Kidney epithelial cell (primary cell): ENCODE measurements at places on chromosomes 7 and 10. TPM values are rescaled to one million over a fixed set of nuclear protein-coding genes. Genes with fewer than 3 reads are reported as not detected.

GRCh38 chr7:87944547-87944946, 10.5 kb downstream of the ADAM22 start:
- no peak for DNase-seq

DNA sequence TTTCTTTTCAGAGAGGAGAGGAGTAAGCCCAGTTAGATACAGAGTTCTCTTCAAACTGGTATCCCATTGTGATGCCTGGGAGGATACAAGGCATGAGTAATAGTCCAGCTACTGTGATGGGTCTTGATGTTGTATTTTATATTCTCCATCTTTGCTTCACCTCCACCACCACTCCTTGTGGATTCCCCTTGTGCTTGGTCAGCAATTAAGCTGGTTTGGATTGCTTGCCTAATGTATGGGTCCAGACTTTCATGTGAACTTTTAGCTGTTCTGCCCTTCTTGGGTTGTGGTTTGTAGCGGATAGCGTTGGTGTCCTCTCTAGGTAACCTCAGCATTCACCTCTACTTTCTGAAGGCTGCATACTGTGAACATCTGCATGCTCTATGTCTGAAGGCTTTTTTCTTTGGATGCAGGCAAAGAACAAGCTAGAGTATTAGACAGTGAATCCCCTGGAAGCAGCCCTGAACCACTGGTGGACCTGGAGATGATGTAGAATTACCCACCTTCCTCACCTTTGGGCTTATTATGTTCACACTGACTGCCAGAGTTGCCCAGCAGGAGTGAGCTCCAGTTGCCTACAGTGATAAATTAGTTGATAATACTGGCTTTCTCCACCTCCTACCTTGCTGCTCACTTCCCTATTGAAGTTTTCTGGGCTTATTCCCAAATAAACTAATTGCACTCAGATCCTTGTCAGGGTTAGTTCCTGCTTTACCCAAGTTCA, 126.5 kb upstream of the MTPN start:
- DNase-seq: no peak

DNA sequence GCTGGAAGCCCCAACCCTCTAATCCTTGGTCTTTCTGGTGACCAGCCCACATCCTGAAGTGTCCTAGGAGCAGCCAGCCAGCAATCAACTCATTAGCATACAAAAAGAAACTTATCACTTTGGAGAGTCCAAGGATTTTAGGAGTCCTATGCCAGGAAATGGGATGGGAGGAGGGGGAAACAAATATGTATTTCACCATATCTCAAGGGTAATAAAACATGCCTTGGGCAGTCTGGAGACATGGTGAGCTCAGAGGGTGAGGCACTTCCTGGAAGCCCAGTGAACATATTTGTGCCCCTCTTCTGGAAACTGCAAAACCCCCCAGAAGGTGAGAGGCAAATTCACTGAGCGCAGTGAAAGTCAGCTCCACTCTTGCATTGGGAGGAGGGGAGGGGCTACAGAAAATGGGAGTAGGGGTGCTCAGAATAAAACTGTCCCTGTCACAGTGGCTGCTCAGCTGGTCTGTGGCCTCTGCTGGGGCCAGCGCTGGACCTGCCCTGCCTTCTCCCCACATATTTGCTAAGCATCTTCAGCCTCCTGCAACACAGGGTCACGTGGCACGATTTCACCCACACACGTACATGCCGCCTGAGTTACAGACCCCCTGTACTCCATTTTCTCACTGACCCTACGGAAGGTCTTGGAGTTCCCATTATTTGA, 17.7 kb upstream of the ZMIZ1 start:
- DNase-seq: no peak

GRCh38 chr10:79241990-79242619, 105.2 kb upstream of the PPIF start:
- DNase-seq: no peak

DNA sequence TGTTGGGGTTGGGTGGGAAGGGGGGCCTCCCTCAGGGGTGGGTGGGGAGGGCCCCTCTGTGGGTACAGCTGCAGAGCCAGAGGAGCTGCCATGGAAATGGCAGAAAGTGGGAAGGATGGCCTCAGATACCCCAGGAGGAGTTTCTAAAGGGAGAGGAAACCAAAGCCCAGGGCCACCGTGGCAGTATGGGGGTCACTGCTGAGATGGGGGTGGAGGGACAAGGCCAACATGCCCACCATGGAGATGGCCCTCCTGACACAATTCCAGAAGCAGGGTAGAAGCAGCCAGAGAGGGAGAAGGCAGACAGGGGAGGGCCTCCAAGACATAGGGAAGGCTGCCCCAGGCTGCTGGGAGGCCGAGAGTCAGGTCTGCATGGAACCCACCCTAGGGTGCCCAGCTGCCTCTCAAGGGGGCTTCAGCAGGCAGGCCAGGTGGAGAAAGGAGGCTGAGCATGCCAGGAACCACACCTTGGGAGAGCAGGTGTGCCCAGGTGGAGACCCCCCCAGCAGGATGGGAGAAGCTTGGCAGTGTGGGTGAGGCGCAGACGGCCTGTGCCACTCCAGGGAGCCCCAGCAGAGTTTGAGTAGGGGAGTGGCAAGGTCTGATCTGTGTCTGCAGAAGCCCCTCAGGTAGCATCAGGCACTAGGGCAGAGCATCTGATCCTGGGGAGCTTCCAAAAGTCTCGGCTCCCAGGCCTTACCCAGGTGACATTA, 146.8 kb downstream of the ARHGAP22 start:
- DNase-seq: no peak

GRCh38 chr10:116737627-116738327, 4.6 kb downstream of the HSPA12A start:
- no peak for DNase-seq

DNA sequence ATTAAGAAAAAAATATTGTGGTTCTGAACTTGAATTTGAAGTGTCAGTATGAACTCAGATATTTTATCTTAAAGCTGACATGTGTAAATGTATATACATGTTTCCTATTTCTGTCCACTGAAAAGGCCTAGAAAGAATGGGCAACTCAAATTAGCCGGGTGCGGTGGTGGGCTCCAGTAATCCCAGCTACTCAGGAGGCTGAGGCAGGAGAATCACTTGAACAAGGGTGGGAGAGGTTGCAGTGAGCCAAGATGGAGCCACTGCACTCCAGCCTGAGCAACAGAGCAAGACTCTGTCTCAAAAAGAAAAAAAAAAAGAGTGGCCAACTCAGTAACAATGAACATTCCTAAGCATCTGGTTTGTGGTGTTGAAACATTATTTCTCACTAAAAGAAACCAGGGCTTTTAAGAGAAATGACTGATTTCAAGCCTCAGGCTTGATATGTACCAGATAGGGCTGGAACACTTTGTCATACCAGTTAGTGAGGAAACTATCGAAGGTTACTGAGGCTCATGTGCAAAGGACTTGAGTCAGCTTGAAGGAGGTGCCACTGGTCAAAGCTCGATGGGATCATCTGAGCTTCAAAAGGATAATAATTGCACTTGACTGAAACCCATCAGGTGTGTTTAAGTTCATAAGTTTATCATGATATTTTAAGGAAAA, 40.5 kb downstream of the AOAH start:
- no peak for DNase-seq

DNA sequence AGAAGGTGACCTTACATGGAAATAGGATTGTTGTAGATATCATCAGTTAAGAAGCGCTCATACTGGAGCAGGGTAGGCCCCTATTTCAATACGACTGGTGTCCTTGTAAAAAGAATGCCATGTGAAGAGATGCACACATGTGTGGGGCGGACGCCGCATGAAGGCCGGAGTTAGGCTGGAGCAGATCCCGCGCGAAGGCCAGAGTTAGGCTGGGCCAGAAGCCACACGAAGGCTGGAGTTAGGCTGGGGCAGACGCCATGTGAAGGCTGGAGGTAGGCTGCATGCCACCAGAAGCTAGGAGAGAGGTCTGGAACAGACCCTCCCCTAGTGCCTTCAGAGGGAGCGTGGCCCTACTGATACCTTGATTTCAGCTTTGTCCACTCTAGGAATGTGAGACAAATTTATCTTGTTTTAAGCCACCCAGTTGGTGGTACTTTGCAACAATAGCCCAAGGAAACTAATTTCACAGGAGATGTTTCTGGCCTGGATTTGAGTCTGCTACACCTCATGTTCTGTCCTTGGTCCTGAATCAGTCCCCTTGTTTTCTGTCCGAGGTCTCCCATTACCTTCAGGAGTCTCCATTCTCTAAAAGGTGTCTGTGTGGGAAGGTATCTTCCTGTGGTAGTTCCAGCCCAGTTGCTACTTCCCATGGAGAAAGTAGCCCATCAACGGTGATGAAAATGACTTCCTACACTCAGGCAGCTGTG, 585.8 kb downstream of the LRMDA start:
- DNase-seq: no peak

GRCh38 chr10:132536241-132536876, 1.2 kb upstream of the INPP5A start:
- DNase-seq: no peak

- DNase-seq: no peak
Measured at GRCh38 chr10:12321641-12322040, 27.7 kb upstream of the CAMK1D start.

GRCh38 chr10:119688033-119688508, 36.9 kb downstream of the BAG3 start:
- DNase-seq: no peak

DNA sequence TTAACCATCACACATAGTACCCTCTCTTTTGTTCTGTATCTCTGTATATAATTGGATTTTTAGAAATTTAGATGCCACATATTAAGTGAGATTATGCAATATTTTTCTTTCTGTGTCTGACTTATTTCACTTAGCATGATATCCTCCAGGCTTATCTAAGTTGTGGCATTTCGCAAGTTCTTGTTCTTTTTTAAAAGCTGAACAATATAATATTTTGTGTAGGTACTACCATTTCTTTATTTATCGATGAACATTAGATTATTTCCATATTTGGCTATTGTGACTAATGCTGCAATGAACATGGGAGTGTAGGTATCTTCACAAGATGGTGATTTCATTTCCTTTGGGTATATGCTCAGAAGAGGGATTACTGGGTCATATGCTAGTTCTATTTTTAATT, 295.0 kb downstream of the SUGCT start:
- no peak for DNase-seq

DNA sequence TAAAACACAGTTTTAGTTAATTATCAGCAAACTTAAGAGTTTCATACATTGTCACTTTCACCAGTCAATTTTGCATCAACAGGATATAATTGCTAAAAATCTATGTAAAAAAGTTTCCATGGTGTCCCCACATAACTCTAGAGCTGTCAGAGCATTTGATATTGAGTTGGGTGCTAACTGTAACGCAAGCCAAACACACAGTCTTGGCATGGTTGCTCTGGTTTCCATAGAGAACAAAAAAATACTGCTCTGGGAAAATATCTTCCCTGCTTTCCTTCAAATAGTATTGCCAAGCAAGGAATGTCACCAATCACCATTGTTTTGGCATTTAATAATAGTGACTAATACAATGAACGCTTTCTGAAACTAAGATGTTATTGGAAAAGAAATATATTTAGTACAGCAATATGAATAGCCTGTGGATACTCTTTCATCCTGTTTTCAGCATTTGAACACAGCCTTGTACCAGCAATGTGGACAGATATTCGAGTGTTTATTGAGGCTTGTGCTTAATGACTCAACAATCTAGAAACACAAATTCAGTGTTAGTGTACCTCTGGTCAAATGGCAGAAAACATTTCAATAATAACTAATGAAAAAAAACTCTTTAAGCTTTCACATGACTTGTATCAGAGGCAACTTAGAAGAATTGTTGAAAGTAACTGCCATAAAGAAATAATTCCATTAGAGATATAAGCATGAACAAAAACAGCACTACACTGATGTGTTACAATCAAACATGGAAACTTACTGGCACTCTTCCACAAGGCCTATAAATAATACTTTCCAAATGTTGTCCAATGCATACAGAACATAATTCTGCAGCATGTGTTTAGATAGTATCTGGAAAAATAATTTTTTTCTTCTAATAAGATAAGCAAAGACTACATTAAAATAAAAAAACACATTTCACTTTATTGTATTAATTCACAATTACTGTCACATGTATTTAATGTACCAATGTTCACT, 1469.5 kb upstream of the CELF2 start:
- DNase-seq: no peak

- DNase-seq: no peak
Measured at GRCh38 chr10:49748006-49748405, 14.1 kb downstream of the OGDHL start.

DNA sequence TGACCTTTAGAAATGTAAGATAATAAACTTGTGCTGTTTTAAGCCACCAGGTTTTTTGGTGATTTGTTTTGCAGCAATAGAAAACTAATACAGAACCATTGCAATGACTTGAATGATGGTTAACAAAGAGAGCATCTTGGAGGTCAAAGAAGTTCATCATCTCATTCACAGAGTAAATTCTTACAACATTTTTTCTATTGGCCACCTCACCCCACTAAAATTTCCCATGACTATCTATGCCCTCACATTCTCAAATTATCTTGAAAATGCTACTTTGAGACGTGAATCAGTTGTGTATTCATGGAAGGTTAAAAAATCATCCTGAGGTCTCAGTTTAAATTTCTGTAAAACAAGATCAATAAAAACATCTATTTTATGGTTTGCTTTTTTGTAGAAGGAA, 754.2 kb downstream of the SORCS1 start:
- DNase-seq: no peak

- DNase-seq: no peak
Measured at GRCh38 chr7:131056007-131056406, 271.7 kb upstream of the MKLN1 start.

- no peak for DNase-seq
Measured at GRCh38 chr7:21962677-21963076, 17.0 kb upstream of the CDCA7L start.

- DNase-seq: no peak
Measured at GRCh38 chr7:90710466-90710850, 114.3 kb downstream of the CDK14 start.

GRCh38 chr7:98877692-98878364, 504 bp upstream of the TRRAP start:
- no peak for DNase-seq

COBL gene
- total RNA-seq: 6.4 and 7.1 TPM in 2 replicates

GPC2 gene
- total RNA-seq: 13.6 and 14.7 TPM in 2 replicates

TAC1 gene
- total RNA-seq: 50.4 and 53.5 TPM in 2 replicates

ZNF488 gene
- total RNA-seq: 0.29 and 0.68 TPM in 2 replicates

ELFN1 gene
- total RNA-seq: 0.55 and 0.71 TPM in 2 replicates

AQP1 gene
- total RNA-seq: 1.6 and 2.5 TPM in 2 replicates

WNT8B gene
- total RNA-seq: 0.07 TPM in 1 of 2 replicates, not detected in the other

CDNF gene
- 1.9 TPM in 1 of 2 replicates, not detected in the other for total RNA-seq

IGFBP1 gene
- 8.1 and 13.5 TPM in 2 replicates for total RNA-seq

AGAP6 gene
- 4.7 and 8.6 TPM in 2 replicates for total RNA-seq

ANKRD30A gene
- not detected in 2 replicates for total RNA-seq

RBP3 gene
- not detected in 2 replicates for total RNA-seq

TMEM213 gene
- not detected in 2 replicates for total RNA-seq

NKX6-2 gene
- total RNA-seq: 2.6 TPM in 1 of 2 replicates, not detected in the other
